ENCODE measurements at places on chromosomes 5 and 9. TPM values are rescaled to one million over a fixed set of nuclear protein-coding genes. Genes with fewer than 3 reads are reported as not detected.

Gene SERF1A
- 4.4 TPM for polyA plus RNA-seq

Gene SPATA31D4
- polyA plus RNA-seq, result not detected

Gene MYO10
- polyA plus RNA-seq, result 38.8 TPM

Gene LCN15
- 0.15 TPM for polyA plus RNA-seq

Gene INSL4
- polyA plus RNA-seq, result not detected

Gene FCN2
- polyA plus RNA-seq, result 0.68 TPM

Gene TRIO
- polyA plus RNA-seq, result 115 TPM

Gene HACD4
- polyA plus RNA-seq, result 3.0 TPM

Gene MELK
- 21.2 TPM for polyA plus RNA-seq

Gene ANKRD20A1
- 2.5 TPM for polyA plus RNA-seq

Gene OTULIN
- 17.1 TPM for polyA plus RNA-seq

Gene LAMC3
- polyA plus RNA-seq, result 41.4 TPM

Gene GRIN3A
- 1.6 TPM for polyA plus RNA-seq

Gene MVB12B
- 18.9 TPM for polyA plus RNA-seq

Gene EIF4E1B
- 0.10 TPM for polyA plus RNA-seq

Gene LECT2
- 4.1 TPM for polyA plus RNA-seq

Gene CA9
- polyA plus RNA-seq, result 0.34 TPM

Gene SLCO6A1
- polyA plus RNA-seq, result 0.24 TPM

Gene GPR150
- polyA plus RNA-seq, result not detected

- DNase-seq, result no peak
Measured at GRCh38 chr5:23064710-23065109, 211.6 kb upstream of the CDH12 start.

DNA sequence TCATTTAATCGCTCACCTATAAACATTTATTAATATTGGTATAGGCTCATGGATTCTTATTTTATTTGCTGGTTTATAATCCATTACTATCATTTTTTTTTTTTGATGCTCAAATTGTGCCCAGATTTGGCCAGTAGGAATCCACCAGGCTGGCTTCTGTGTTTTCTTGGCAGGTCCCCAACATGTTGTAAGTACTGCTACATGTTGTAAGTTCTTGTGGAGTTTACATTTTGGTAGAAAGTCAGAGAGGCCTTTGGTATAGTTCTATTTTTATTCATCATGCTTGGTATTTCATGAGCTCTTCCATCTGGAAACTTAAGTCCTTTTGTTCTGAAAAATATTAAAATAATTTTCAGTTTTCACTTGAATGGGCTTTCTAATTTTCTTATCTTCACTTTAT is 47.1 kb downstream of the MAT2B start:
- DNase-seq, result no peak

- DNase-seq, result no peak
Measured at GRCh38 chr5:51895834-51896233, 512.6 kb downstream of the ISL1 start.

DNA sequence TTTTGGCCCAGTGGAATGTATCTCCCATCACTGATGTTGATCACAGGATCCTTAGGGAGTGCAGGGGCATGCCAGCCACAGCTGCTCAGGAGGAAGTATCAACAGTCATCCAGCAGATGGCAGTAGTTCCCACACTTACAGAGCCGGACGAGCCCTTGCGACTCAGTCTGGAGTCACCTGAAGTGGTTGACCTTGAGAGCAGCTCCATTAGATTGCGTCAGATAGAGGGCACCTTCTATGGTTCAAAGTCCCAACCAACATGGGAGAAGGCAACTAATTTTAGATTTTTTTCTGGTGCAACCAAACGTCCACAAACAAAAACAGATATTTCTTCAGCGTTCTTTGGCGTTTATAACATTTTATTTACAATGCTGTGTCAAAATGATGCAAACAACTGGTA is 124.5 kb downstream of the EGFLAM start:
- DNase-seq, result peak; percentile 65

- DNase-seq, result no peak
Measured at GRCh38 chr5:146388386-146388785, 49.7 kb downstream of the POU4F3 start.

DNA sequence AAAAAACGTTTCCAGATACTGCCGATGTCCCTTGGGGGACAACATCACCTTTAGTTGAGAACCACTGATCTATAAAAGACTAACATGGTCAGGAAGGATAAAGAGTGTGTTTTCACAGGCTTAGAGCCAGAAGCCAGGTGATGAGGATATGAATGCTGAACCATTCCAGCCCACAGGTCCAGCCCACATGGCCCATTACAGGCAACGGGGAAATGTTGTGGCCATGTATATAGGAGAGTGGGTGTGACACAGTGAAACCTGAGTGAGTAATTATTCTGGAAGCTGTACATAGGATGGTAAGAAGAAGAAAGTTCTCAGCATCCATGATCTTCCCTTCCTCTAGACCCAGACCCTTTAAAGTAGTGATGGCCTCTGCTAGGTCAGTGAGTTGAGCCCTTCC is 56.0 kb upstream of the FOXI1 start:
- no peak for DNase-seq

GRCh38 chr5:8701251-8701650 is 832.3 kb downstream of the MTRR start:
- DNase-seq, result no peak

- no peak for DNase-seq
Measured at GRCh38 chr5:34690898-34691297, 34.8 kb downstream of the RAI14 start.

- DNase-seq, result no peak
Measured at GRCh38 chr9:121865060-121865459, 213.6 kb downstream of the DAB2IP start.

- no peak for DNase-seq
Measured at GRCh38 chr9:70392850-70393249, 21.6 kb downstream of the KLF9 start.

DNA sequence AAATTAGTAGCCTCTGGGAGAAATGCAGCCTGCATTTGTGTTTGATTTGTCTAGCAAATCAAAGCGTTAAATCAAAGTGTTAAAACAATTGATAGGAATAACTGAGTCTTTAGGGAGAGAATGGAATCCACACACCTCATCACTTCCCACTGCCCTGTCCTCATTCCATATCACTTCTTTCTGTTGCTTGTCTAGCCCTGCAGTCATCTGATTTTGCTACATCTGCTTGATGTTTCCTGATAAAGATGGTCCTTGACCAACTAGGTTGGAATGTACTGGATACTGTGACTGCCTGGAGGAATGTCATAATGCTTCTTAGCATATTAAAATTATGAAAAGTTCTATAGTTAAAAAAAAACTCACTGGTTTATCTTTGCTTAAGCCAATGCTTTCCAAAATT is 119.9 kb downstream of the DOCK2 start:
- DNase-seq, result no peak

GRCh38 chr9:100602342-100602801 is 24.5 kb downstream of the CAVIN4 start:
- peak; percentile 70 for DNase-seq

- DNase-seq, result no peak
Measured at GRCh38 chr9:93508207-93508606, 54.8 kb upstream of the FAM120AOS start.

DNA sequence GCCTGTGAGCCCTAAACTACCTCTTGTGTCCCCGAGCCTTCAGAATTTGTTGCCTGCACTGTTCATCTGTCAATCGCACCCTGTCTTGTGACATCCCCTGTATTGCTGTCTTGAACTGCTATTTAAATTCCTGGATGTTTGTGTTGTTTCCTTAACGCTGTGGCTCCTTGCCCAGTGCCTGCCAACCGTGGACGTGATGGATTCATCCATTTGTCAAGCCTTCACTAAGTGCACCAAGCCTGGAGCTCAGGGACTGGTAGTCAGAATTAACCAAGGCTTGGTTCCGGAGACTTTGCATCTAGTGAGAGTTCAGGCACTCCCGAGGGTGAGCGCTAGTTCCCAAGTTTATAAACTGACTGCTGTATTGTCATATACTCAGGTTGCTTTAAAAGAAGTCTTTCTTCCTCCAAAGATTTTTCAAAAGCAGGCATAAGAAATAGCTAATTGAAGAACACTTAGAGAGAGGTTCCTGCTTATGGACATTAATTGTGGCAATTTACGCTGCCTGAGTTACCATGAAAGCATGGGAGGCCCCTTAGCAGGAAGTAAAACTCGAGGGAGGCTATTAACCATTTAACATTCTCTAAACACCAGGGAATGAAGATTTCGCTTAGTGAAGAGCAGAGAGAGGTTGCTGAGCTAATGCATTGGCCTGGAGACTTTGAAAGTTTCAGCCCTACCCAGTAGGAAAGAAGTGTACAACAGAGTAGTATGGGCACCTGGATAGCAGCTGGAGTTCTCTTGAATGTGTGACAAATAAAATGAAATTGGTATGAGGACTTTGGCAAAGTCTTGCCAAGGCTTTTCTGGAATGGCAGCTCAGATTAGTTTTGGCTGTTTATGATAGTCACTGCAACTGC is 29.0 kb downstream of the RGS3 start:
- DNase-seq, result no peak

- no peak for DNase-seq
Measured at GRCh38 chr9:117523531-117524153, 108.8 kb upstream of the ASTN2 start.

- no peak for DNase-seq
Measured at GRCh38 chr5:139849942-139850341, 54.3 kb downstream of the PSD2 start.

DNA sequence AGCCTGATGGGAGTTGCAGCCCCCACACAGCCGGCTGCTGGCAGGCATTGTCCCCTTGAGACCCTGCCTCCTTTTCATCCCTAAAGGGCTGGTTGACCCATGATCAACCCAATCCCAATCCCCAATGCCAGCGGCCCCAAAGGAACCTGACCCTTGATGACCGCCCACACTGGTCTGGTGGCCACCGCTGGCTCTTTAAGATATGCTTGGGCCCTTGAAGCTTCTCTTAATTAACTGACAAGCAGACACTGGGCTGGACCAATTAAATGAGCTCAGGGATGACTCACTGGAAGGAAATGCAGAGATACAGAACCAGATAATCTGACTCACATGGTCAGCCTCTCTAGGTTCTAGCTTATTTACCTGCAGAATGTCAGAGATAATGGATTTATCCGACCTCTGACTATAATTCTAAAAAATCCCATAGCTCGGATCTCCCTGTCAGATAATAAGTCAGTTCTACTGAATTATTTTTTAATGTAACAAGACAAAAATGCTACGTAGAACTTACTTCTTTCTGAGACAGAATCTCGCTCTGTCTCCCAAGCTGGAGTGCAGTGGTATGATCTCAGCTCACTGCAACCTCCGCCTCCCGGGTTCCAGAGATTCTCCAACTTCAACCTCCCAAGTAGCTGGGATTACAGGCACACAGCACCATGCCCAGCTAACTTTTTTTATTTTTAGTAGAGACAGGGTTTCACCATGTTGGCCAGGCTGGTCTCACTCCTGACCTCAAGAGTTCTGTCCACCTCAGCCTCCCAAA is 11.1 kb upstream of the MLANA start:
- no peak for DNase-seq

- DNase-seq, result no peak
Measured at GRCh38 chr5:2570586-2570985, 180.9 kb downstream of the IRX2 start.

DNA sequence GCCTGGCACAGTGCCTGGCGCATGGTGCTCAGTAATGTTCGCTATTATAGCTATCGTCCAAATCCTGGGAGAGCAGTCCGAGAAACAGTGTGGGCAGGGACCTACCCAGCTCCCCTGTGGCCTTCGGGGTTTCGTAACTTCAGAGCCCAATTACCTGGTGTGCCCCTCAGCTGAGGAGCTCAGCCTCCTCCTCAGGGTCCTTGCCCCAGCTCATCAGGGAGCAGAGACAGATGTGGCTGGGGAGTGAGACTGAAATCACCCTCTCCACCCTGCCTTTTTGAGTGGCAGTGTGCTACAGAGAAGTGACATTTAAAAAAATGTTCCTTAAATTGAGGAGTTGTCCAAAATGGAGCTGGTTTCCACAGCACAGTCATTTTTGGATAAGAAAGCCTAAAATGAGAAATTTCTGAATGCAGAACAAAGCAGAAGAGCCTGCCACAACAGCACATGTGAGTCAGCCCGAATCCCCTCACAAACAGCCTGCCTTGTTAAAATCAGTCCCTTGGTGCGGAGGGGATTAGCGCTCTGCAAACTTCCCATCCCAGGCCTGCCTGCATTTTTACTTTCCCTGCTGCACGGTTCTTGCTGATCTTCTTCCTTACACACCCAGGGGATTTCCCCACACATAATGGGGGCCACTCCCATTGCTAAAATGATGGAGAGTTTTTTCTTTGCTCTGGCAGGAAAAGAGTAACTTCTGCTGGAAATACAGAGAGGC is 78.1 kb upstream of the PITX1 start:
- DNase-seq, result no peak

DNA sequence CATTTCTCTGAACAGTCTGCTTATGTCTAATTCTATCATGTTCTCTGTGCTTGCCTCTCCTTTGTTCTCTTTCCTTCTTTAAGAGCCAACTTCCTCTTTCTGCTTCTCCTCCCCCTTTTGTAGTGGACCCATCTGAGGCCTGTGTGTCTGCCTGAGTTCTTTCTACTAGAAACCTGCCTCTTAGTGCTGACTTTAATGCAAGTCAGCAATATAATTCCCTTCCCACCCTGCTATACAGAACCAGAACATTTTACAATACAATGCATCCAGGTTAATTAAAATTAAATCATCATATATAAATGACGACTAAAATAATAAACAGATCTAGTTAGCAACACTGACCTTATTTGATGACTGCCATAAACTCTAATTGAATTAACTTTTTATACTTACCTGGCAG is 82.6 kb upstream of the GAS1 start:
- DNase-seq, result no peak

DNA sequence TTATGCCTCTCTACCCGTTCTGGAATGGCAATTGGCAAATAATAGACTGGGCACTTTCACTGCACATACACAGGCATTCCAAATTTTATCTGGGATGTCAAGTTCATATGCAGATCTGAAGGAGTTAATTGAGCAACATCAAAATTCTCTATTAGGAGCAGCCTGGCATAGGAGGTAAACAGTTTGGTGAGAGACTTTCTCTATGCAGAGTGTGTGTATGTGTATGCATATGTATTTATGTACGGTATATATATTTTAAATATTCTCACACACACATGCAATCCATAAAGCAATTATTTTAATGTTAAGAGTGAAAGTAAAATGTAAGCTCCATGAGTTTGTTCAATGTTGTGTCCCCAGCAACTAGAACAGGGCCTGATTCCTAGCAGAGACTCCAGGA is 517.8 kb downstream of the CTNND2 start:
- no peak for DNase-seq

GRCh38 chr5:64532657-64533056 is 26.8 kb downstream of the RGS7BP start:
- DNase-seq, result no peak

DNA sequence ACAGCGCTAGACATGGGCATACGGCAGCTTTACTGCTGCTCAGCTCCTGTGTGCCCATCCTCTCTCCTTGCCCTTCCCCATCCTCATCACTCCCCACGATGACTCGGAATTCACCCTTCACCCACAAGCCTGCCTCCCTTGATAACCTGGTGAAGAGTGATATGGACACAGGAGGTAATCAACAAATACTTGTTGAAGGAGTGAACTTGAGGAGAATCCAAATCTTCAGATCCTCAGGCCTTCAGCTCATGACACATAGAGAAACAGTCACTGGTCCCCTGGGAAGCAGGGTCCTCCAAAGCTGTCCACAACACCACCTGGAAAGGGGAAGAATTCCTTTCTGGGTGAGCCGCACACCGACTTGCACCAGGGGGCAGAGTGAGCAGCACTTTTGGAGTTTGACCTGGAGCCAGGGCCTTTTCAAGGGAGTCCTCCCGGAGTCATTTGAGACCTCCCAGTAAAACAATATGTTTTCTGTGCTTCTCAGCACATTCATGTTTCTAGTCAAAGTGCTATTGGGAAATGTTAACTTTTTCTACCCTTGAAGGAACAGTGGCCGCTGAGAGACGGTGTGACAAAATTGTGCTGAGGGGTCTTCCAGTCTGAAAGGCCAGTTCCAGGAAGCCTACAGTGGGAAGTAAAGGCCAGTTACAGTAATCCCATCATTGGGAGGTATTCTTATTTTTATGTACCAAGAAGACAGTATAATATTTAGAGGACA is 332.3 kb downstream of the CWC27 start:
- peak; percentile 59 for DNase-seq
